ENCODE measurements at places on chromosomes 1 and 21.

DNA sequence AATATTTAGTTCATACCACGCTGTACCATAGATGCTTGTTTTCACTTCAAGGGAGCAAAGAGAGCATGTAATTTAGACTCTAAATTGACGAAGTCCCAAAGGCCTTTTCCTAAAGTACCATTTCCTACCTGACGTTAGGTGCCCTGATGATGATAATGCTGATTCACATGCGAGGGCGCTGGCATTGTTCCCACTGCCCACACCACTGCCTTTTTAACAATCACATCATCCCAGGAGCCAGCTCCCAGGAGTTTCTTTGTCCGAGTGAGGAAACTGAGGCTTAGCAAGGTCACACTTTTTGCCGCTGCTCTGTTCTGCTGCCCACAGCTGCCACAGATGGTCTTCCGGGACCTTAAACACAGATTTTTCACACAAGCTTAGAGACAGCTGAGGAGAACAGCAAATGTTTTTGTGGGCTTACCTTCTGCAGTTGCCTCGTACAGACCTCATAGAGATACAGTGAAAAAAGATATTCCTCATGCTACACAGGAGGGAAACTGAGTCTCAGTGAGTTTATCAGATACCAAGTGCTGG, 69.4 kb downstream of the EVA1C start:
- DNase-seq, result no peak

DNA sequence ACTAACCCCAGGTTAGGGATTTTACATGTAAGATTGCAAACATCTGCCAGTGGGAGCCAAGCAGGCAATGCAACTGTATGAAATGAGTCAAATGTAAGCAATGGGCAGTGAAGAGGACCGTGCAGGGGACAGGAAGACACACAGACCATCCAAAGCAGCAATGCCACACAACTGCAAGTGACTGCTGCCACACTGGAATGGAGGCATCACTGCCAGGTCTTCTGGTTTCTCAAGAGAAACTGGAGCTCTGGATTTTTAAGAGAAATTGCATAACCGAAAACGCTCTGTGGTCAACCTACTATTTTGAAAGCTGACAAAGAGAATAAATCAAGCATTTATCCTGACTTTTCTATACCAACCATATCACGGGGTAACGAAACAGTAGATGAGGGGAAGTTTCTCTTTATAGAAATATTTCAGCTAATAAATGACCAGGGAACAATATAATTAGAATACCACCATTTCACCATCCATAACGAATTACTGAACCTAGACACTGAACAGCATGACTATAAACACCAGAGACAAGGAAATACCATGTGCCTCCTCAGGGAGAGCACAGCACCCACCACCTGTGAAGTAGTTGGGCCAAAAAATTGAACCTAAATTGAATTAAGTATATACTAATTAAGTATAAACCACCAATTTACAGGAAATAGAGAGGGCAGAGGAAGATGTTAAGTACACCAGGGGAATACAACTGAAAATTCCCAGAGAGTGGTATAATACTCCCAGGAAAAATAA, 4.4 kb downstream of the AK2 start:
- DNase-seq, result no peak

DNA sequence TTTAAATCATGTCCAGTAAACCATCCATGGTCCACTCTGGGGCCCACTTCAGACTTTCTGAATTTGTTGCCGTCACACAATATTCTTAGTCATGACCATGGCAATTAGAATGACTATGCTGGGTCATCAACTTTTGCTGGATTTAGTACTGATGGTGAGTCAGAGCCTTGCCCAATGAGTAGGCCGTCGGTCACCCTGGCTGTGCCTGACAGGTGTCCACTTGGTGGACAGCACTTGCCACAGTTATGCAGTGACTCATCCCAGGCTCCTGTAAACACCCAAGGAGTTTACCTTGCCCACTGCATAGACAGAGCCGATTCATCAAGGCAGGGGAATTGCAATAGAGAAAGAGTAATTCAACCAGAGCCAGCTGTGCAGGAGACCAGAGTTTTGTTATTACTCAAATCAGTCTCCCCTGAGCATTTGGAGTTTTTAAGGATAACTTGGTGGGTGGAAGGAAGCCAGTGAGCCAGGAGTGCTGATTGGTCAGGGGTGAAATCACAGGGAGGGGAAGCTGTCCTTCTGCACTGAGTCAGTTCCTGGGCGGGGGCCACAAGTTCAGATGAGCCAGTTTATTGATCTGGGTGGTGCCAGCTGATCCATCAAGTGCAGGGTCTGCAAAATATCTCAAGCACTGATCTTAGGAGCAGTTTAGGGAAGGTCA, 333.8 kb downstream of the PTPRU start:
- no peak for DNase-seq

- DNase-seq, result no peak
Observed at GRCh38 chr1:117077267-117077666, 17.1 kb downstream of the TTF2 start.

GRCh38 chr1:205236526-205236925, 8.8 kb downstream of the TMCC2 start:
- DNase-seq, result no peak

DNA sequence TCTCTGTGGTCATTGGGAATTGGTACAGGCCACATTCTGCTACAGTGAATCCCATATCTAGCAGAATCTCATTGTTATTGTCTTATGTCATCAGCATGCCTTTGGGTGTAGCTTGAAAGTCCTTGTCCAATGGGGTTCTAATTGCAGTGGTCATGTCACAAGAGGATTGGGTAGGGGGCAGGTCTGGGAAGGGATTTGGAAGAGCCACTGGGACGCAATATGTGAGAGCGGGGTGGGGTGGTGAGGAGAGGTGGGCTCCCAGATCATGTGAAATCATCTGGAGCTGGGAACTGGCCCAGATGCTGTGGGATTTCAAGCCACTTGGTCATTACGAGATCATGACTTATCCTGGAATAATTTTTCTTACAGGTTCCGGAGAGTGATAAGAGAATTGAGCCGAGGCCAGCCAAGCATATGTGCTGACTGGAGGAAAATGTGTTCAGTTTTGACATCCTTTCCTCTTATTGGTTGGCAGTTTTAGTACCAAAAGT, 16.3 kb downstream of the CNIH3 start:
- no peak for DNase-seq

DNA sequence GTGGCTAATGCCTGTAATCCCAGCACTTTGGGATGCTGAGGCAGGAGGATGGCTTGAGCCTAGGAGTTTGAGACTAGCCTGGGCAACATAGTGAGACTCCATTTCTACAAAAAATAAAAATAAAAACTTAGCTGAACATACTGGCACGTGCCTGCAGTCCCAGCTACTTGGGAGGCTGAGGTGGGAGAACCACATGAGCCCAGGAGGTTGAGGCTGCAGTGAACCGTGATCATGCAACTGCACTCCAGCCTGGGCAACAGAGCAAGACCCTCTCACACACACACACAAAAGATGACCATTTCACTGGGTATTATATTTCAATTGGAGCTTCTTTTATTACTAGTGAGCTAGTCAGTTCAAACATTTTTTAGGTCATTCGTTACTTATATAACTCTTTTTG, 116.9 kb upstream of the SLC35F3 start:
- no peak for DNase-seq

GRCh38 chr1:226384717-226385116, 23.2 kb downstream of the PARP1 start:
- DNase-seq, result no peak

DNA sequence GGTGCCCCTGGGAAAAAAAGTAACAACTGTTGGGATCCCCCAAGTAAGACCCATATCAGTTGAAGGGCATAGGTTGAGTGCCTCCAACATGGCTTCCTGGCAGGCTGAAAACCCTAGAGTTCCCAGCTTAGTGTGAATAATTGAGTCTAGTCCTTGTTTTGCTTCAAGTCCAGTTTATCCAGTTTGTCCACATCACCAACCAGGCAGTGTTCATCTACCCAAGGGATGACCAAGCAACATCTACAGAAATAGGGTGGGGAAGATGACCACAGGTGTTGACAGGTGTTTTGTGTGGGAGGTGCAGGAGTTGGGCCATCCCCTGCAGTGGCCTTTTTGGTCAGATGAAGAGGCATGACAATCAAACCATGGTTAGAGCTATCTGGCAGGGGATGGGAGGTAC, 54.3 kb upstream of the ERO1B start:
- no peak for DNase-seq

- DNase-seq, result no peak
Observed at GRCh38 chr21:42321845-42322244, 6.6 kb upstream of the TFF3 start.

- no peak for DNase-seq
Observed at GRCh38 chr1:182392050-182393028, 749 bp upstream of the GLUL start.

DNA sequence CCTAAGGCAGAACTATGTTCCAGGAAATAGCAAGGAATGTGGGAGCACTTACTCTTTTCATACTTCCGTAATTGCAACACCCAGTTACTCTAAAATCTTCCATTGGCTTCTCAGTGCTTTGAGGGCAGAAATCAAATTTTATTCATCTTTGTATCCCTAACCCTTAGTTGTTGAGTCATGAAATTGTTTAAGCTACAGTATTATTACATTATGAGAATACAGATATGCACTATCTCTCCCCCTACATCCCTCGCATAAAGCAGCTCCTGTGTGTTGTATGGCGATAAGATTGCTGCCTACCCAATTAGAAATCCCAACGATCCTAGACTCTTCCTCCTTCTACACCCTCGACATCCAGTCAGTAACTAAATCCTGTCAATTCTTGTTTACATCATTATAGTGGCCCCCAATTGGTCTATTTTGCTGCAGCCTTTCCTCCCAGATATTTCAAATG, 2.6 kb downstream of the AIDA start:
- DNase-seq, result no peak

- DNase-seq, result no peak
Observed at GRCh38 chr1:151680391-151680790, 36.2 kb downstream of the CELF3 start.

DNA sequence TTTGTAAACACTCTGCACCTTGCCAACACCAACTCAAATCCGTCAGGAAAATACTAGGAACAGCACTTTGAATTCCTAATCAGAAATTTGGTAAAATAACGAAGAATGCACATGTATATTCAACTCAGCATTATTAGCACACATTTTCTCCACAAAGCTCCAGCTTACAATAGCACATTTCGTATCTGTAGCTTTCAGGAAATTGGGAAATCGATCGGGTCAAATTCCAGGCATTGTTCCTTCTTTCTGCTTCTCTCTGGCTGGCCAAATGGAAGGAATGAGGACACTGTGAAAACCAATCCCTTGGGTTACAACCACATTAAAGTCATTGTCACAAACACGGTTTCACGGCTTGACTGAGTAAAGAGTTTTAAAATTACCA, 58.6 kb downstream of the NPHP4 start:
- no peak for DNase-seq

DNA sequence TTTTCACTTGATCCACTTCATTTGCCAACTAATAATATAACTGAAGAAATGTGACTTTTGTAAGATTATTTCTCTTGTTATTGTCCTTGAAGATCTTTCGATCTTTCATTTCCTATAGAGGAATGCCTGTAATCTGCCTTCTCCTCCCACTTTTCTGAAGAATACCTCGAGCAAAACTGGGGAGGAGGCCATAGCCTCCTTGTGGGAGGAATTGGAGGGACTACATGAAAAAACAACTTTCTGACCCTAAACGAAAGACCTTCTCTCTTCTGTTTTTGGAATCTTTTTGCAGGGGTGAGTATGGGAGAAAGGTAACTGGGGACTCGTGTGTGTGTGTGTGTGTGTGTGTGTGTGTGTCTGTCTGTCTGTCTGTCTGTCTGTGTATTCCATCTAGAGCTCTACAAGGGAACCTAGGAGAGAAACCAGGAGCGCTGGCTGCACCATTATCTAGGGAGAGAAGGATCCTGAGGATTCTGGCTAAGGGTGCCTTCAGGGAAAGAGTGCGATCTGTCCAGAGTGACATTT, 32.4 kb upstream of the MAB21L3 start:
- DNase-seq, result no peak

- DNase-seq, result no peak
Observed at GRCh38 chr21:45386728-45387371, 18.1 kb upstream of the COL18A1 start.

GRCh38 chr1:119250299-119250698, 109.8 kb upstream of the WARS2 start:
- no peak for DNase-seq

GRCh38 chr1:54542120-54542961, 5.7 kb upstream of the ACOT11 start:
- DNase-seq, result peak; percentile 35

DNA sequence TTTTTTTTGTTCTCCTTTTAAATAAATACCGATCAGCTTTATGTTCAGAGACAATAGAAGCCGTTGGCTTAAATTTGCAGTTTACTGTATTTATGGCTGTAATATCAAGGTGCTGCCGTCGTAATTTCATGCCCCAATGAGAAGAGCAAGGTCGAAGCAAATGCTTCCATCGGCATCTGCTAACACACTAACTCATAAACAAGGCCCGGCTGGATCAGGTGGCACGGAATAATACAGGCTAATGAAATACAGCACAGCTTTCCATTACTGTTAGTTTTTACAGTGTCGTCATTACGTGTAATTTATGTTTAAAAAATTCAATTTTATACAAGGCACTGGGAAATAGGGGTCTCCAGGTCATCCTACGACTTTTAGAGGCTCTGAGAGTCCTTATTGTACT, 119.0 kb downstream of the PEX14 start:
- DNase-seq, result no peak

GRCh38 chr1:81226603-81226928, 574.2 kb upstream of the ADGRL2 start:
- no peak for DNase-seq

GRCh38 chr1:232995189-232995588, 44.8 kb downstream of the NTPCR start:
- no peak for DNase-seq

DNA sequence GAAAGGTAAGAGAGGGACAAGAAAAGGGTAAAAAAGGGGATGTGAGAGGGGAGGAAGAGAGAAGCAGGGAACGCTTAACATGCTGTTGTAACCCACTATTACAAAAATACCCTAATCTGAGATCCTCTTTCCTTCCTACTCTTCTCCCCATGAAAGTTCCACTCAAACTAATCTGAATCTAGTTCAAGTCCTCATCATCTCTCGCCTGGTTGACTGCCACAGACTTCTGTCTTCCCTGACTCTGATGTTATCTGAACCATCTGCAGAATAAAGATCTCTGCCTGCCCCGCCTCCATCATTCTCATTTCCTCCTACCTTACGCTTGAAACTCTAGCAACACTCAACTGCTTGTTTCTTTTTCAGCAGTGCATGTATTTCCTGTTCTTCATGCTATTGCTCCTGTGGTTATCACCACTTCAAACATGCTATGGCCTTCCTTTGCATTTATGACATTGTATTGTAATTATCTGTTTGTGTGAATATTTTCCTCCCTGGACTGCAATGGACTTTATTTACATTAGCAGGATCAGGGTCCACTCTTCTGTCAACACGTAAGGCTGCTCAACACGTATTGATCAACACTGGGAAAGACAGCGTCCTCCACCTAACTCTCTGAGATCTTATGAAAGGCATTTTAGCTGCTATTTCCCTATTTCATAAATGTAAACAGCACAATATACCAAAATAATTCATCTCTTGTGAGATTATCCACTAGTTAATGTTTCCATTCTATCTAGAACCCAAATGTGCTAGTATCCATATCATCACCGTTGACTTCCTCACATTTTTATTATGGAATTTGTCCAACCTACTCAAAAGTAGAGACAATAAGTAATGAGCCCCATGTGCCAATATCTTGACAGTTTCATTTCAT, 215.5 kb upstream of the USP25 start:
- DNase-seq, result peak; percentile 10

- no peak for DNase-seq
Observed at GRCh38 chr1:226872437-226872836, 2.0 kb downstream of the PSEN2 start.

GRCh38 chr1:90370686-90371447, 346.2 kb downstream of the BARHL2 start:
- no peak for DNase-seq

GRCh38 chr1:234538062-234538731, 59.2 kb upstream of the TARBP1 start:
- no peak for DNase-seq
